ENCODE measurements at places on chromosomes 7 and 10.

DNA sequence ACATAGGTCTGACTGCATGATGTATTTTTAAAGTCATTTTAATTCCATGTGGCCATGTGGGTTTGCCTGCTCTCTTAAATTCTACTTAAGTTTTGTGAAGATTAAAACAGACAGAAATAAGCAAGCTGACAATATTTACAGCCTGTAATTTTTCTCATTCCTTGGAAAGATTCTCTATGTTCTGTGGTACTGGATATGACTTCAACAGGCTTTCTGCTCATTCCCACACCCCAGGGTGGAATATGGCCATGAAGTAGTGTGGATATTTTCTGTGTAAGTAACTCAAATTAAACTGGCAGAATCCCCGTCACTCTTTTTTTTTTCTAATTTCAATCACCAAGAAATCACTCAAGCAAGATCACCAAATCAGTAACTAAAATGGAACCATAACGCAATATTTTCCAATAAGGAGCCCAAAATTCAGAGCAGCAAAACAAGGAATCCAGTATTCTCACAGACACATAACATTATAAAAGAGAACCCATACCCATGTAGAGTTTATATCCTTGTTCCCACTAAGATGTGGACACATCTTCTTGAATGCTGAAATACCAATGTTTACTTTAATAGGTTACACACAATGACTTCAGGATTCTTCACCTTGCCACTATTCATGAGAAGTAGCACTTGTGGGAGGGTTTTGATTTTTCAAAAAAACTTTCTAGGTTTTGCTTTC is 5.7 kb downstream of the HOXA5 start:
- DNase-seq = no peak

DNA sequence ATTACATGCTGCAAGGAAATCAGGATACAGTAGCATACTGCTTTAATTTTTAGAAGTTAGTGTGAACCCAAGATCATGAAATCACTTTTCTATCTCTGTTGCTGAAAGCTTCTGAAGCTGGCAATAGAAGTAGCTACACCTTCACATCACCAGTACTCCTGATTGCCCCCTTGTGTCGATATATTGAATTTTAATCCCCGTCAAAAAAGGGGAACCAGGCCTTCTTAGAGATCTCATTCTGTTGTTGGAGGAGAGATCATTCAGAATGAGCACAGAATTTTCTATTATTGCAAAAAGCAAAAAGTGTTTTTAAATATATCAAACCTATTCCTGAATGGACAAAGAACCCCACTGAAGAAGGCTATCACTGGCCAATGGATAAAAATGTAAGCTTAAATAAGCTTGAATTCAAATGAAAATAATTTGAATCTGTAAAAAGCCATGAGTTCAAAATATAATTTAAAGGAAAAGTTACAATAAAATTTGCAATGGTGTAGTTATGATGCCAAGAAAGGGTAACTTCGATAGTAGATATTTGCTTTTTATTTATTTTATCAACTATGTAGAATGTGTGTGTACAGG is 39.7 kb upstream of the TEX47 start:
- no peak for DNase-seq

DNA sequence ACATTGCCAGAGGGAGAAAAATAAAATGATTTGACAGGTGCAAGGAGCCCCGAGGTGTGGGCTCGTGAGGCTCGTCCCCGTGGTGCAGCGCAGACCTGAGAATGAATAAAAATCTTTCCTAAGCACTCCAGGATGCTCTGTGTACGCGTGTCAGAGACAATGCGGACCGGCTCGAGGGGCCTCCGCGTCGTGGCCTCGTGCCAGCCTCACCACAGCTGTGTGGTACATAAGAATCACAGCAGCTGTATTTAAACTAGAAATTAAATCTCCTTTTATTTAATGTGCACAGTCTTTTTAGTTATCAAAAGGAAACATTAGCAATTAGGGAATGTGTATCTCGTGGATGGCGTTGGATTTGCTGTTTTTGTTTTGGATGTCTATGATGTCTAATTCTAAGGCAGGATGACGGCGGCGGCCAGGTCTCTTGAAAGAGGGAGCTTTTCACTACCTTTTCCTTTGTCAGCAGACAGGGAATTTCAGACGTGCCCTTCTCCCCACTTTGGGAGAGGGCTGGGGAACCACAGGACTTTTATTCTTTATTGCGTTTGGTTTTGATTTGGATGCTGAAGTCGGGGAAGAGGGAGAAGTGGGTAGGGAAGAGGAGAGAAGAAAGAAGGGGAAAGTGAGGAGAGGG is 365.3 kb upstream of the SHH start:
- DNase-seq = peak; percentile 37

DNA sequence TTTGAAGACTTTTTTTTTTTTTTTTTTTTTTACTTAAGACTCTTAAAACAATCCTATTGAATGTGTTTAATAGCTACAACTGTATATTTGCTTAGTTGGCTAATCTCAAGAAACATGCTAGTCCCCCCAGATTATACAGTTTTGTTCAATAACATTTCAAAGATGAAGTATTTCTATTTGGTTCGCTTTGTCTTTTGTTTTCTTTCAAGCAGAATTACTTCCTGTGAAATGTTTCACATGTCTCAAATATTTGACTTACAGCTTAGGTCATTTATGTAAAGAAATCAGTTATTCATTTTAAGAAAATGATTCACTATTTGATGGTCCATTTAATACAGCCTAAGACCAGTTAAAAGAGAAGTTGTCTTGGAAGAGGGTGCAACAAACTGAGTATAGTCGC is 12.8 kb upstream of the LAMB1 start:
- DNase-seq = no peak

- DNase-seq = no peak
These were observed 80.7 kb downstream of the CUX1 start for GRCh38 chr7:101898106-101898505.

- DNase-seq = no peak
These were observed 1126.3 kb upstream of the SORCS1 start for GRCh38 chr10:108290823-108291222.

- DNase-seq = no peak
These were observed 83.0 kb downstream of the COL28A1 start for GRCh38 chr7:7452652-7453051.

DNA sequence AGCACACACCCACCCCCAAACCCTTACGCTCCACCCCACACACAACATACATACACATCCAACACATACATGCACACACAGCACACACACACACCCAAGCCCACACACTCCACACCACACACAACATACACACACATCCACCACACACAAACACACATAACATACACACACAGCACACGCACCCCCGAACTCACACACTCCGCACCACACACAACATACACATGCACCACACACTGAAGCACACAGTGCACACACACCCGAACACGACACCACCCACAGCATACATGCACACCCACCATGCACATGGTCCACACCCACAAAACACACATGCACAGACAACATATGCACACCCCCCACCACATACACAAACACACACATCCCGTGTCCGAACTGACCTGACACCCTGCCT is 2.0 kb downstream of the PRAP1 start:
- no peak for DNase-seq

DNA sequence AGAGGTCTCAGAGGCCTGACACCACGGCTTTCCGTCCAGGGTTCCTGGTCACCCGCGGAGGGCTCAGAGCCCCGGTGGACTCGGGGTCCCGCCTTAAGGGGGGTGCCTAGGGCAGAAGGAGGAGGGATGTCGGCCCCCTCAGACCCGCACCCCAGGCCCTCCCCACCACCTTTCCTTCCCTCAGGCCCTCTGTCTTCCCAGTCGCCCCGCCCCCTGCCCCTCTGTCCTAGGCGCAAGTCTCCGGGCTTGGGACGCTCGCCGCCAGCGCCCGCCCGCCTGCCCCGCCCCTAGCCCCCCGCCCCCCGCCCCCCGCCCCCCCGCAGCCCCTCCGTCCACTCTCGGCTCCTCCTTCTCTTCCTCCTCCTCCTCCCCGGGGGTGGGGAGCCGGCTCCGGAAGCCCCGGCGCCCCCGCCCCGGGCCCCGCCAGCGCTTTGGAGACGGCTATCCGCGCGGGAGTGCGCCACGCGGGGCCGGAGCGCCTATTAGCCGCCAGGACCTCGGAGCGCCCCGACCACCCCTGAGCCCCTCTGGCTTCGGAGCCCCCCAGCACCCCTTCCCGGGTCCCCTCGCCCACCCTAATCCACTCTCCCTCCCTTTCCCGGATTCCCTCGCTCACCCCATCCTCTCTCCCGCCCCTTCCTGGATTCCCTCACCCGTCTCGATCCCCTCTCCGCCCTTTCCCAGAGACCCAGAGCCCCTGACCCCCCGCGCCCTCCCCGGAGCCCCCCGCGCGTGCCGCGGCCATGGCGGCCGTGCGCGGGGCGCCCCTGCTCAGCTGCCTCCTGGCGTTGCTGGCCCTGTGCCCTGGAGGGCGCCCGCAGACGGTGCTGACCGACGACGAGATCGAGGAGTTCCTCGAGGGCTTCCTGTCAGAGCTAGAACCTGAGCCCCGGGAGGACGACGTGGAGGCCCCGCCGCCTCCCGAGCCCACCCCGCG is at the start of gene AEBP1:
Gene AEBP1 (plus strand): TSS at position 423 of the 937 bp plus-strand sequence. CDS start 321 bp downstream, at position 744.
- DNase-seq = peak; percentile 64

DNA sequence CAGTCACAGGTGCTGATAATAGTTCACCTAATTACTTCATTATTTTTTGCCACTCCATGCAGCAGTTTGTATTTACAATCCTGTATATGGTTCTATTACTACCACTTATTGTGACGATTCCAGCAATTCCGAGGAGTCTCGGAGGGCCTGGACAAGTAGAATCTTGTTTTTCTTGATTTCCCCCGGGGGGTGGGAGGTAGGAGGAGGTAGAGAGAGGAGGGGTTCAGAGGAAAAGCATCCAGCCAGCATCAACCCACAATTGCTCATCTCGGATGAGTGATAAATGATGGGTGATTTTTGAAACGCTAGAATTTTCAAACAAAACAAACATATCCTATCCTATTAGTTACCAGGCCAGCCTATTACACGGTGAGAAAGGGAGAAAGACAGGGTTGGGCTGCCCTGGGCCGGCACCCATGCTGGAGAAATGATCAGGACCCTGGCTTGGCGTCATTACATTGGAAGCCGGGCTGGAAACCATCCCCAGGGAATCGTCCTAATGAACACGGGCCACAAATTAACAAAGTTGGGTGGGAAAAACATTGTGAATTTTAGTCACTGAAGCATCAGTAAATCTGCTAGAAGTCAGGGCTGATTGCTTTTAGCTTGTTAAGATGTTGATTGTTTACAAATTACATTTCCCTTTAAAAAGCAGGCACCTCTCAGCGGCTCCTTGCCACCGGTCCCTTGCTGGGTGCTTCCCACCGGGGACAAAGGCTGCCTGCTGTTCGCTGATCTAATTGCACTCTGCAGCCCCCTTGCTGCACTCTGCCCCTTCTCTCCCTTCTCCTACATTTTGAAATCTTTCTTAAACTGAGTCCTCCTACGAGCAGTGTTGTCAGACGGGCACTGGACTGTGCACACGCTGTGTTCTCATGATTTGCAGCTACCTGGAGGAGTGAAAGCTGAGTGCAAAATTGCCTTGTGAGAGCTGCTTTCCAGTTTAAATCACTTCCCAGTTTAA is 95.5 kb downstream of the FAM204A start:
- DNase-seq = no peak

- DNase-seq = no peak
These were observed 161.3 kb downstream of the SLIT1 start for GRCh38 chr10:97024168-97025073.

GRCh38 chr7:23012908-23013714 is 819 bp downstream of the HYCC1 start:
- DNase-seq = peak; percentile 67

- DNase-seq = no peak
These were observed 152.6 kb downstream of the SLC16A9 start for GRCh38 chr10:59557052-59557451.

GRCh38 chr7:96697822-96698221 is 11.8 kb downstream of the SEM1 start:
- no peak for DNase-seq

GRCh38 chr10:70602665-70603448 is at the start of gene PRF1:
PRF1 (minus strand) TSS chr10:70602741; CDS start chr10:70600902, 1,839 bp downstream.
- DNase-seq = peak; percentile 73

- DNase-seq = no peak
These were observed 17.7 kb downstream of the CLIP2 start for GRCh38 chr7:74306730-74307469.

Measured in upper lobe of right lung (tissue), 1 donor.